Peyer's patch (tissue), 4 donors: ENCODE measurements at places on chromosomes 2 and 18. TPM values are rescaled to one million over a fixed set of nuclear protein-coding genes. Genes with fewer than 3 reads are reported as not detected.

GPR35 gene
- total RNA-seq, result 257 TPM

APLF gene
- 1.2 TPM for total RNA-seq

USP37 gene
- total RNA-seq, result 22.5 TPM

TET3 gene
- total RNA-seq, result 31.0 TPM

AUP1 gene
- 183 TPM for total RNA-seq

SP100 gene
- 106 TPM for total RNA-seq

RUFY4 gene
- total RNA-seq, result 0.27 TPM

CDK15 gene
- 1.0 TPM for total RNA-seq

SNTG2 gene
- 5.0 TPM for total RNA-seq

TANK gene
- 63.8 TPM for total RNA-seq

CCDC85A gene
- total RNA-seq, result 1.7 TPM

FAP gene
- not detected for total RNA-seq

NDC80 gene
- 3.8 TPM for total RNA-seq

ERBB4 gene
- total RNA-seq, result 0.09 TPM

LIMS4 gene
- 3.1 TPM for total RNA-seq

CLEC4F gene
- not detected for total RNA-seq

LYG2 gene
- total RNA-seq, result not detected

TMEM169 gene
- not detected for total RNA-seq

ABCB11 gene
- total RNA-seq, result 0.54 TPM
